ENCODE measurements at places on chromosomes 3 and 15.

GRCh38 chr3:14601692-14602005 lies 49.9 kb upstream of the CCDC174 start:
- DNase-seq: no peak

DNA sequence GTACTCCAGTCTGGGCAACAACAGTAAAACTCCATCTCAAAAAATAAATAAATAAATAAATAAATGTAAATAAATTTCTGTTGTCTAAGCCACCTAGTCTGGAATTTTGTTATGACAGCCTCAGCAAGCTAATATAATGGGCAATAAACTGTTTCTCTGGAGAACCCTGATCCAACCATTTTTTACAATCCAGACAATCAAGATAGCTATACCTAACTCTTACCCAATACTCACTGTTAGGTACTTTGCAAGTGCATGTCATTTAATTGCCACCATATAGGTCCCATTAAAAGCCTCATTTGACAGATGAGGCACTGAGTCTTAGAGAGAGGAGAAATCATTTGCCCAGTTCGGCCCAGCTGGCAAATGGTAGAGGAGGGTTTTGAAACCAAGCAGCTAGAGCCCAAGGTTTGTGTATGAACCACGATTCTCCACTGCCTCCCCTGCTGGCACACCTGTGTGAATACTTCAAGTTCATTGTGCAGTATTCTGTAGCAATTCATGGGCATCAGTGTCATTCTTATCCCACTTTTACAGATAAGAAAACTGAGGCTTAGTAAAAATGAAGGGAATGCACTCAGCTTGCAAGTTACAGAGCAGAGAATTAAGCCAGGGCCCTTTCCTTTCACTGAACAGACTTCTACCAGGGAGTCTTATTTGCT lies 107.0 kb upstream of the UBE2E1 start:
- DNase-seq: no peak

- no peak for DNase-seq
These were observed 351.9 kb downstream of the LSAMP start for GRCh38 chr3:116093374-116093773.

DNA sequence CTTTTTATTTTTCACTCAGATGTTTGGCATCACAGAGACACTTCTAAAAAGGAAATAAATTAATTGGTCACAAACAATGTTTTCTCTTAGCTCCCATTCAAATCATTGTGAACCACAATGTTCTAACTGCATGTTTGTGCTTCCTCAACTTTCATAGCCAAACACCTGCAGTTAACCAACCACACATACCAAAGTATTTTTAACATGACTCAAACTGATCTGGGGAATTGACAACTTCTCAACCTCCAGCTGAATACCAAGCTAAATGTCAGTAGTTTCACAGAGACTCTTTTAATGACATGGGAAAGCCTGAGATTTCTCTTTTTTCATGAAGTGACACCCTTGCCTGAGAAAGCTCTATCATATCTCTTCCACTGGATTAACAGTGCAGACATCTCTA lies 217.9 kb upstream of the MME start:
- DNase-seq: no peak

DNA sequence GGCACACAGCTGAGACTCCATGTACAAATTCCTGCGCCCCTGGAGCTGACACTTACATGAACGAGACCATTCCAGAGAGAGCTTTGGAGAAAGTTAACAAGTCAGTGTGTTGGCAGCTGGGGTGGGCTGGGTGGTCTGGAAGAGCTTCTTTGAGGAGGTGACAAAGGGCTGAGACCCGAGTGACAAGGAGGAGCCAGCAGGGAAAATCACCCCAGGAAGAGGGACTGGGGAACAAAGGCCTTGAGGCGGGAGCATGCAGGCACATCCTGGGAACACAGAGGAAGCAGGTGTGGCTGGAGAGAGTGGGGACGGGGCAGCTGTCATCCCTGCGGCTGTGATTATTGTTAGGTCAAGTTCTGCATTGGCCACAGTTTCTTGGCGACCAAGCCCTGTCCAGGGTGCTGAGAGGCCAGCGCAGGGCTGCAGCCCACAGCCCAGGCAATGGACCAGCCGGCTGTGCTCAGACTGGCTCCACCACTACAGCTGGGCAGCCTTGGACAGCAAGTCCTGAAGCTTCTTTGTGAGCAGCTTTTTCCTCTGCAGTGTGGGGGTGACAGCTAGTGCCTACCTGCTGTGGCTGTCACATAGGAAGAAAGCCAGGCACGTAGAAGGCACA lies 34.2 kb upstream of the PRR23E start:
- DNase-seq: peak; percentile 82

GRCh38 chr3:130669740-130670139 lies 76.9 kb downstream of the PIK3R4 start:
- peak; percentile 29 for DNase-seq

- no peak for DNase-seq
These were observed 49.0 kb downstream of the B3GNT5 start for GRCh38 chr3:183301937-183302580.

DNA sequence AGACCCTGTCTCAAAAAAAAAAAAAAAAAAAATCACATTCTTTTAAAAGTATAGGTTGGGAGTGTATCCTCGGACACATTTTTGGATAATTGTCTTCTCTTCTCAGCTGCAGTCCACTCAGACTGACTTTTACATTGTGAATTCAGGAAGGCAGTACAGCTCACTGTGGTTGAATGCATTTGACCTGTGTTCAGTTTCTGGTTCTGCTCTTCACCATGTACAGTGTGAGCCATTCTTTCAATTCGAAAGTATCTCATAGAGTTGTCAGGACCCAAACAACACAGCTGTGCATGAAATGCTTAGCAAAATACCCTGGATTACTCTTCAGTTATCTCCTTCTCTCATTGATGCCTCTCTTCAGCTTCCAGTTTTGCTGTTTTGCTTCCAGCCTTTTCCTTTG lies 5.0 kb downstream of the CMTM8 start:
- no peak for DNase-seq

DNA sequence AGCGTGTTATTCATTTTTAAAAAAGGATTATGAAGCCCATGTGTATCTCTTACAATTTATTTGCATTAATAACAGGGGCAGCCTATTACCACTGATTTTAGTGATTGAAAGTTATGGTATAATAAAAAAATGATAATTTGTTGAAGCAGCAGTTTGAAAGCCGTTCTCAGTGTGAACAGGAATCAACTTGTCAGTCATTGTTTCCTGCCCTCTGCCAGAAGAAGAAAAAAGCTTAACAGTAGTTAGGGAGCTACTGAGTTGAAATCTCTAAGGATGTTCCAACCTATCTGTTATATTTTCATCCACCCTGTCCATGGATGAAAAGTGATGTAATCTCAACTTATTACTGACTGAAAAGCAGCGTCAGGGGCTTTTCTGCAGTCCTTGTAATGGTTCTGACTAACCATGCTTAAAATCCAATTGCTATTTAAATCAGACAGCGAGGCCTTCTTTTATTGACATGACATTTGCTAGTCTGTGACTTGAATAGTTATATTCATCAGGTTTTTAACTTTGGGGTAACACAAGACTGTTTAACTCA lies 486.7 kb downstream of the ROBO2 start:
- no peak for DNase-seq

Measured in NCI-H2081 (cell line).